ENCODE measurements at places on chromosomes 1 and 21.

DNA sequence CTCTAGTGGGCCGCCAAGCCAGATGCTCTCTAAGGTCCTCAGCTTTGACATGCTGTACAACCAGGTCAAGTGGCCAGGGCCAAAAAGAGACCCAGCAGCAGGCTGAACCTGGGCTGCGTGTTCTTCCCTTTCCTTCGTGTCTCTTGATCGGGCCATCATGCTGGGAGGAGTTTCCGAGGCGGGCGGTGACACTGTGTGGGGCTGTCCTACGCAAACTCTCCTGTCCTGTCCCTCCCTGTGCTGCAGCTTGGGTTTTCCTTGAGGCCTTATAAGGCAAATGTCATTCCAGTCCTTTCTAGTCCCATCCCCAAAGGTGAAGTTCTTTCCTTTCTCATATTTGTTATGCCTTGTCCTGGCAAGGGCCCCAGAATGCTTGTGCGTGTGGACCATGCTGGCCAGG lies 56.7 kb downstream of the ARHGEF10L start:
- no peak for DNase-seq

DNA sequence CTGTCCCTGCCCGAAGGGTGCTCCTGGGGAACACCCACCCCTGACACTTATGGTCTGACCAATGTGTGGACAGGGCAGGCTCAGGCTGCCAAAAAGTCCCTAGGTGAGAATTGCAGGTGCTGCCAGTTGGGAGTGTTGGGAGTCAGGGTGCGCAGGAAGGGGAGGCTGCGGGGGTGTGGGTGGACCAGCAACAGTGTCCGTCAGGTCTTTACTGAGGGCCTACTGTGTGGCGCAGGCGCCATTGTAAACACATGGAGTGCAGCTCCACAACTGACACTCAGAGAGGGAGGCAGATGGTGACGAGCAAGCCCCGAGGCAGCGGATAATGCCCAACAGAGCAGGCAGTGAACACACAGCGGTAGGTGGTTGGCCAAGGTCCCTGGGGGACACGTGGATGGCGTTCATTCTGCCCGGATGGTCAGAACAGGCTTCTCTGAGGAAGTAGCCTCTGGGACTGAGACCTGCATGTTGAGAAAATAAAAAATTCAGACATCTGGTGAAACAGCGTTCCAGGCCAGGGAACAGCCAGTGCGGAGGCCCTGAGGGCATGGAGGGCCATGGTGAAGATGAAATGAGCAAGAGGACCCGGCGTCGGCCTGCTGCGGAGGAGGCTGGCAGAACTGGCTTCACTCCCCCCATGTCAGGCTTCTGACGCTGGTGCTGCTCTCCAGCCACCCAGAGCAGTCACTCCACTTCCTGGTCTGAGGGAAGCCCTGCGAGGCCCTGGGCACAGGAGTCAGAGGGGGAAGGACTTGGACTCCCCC lies 136.2 kb upstream of the ZBTB40 start:
- DNase-seq, result no peak

GRCh38 chr1:213138391-213138790 lies 87.3 kb downstream of the RPS6KC1 start:
- DNase-seq, result no peak

DNA sequence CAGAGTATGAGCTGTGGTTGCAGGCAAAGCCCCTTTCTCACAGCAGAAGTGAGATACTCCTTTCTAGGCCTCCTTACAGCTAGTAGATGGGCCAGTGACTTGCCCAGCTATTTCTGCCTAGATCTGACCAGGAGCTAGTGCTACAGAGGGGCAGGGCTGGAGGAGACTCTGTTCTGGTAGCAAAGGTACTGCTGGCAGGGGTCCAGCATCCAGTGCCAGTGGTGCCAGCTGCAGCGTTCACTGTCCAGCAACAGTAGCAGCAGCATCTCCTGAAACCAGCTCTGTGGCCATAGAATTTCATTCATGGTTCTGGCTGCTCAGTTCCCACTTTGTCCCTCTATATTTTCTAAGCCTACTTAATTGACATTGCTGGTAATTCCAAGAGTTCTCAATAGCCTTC lies 62.5 kb upstream of the CNN3 start:
- DNase-seq, result no peak

GRCh38 chr1:66273656-66274055 lies 260.3 kb upstream of the SGIP1 start:
- no peak for DNase-seq

GRCh38 chr1:78604643-78605042 lies 15.6 kb upstream of the IFI44L start:
- no peak for DNase-seq

- DNase-seq, result no peak
Measured at GRCh38 chr1:242586360-242586680, 61.8 kb upstream of the PLD5 start.

- no peak for DNase-seq
Measured at GRCh38 chr1:107817935-107818334, 147.0 kb downstream of the VAV3 start.

All from DMS79 (cell line).